ENCODE measurements at places on chromosomes 3 and 15.

- no peak for DNase-seq
These were observed 26.6 kb downstream of the USP50 start for GRCh38 chr15:50519740-50520425.

DNA sequence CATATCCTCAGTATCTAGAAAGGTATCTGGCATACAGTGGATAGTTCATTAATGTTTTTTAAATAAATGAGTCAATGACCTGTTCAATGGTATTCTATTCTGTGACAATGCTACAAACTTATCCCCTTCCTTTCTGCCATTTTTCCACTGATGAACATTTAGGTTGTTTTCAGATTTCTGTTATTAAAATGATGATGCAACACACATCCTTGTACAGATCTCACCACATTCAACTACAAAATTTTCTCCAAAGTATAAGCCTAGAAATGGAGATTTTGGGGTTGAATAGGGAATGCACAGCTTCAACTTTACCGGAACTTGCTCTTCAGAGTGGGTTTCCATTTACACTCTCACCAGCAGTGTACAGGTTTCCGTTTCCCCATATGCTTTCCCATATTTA, 210.2 kb downstream of the ISL2 start:
- DNase-seq, result no peak

- no peak for DNase-seq
These were observed 2.0 kb upstream of the TRAT1 start for GRCh38 chr3:108820586-108820985.

GRCh38 chr15:63369781-63370180, 11.9 kb downstream of the CA12 start:
- no peak for DNase-seq

DNA sequence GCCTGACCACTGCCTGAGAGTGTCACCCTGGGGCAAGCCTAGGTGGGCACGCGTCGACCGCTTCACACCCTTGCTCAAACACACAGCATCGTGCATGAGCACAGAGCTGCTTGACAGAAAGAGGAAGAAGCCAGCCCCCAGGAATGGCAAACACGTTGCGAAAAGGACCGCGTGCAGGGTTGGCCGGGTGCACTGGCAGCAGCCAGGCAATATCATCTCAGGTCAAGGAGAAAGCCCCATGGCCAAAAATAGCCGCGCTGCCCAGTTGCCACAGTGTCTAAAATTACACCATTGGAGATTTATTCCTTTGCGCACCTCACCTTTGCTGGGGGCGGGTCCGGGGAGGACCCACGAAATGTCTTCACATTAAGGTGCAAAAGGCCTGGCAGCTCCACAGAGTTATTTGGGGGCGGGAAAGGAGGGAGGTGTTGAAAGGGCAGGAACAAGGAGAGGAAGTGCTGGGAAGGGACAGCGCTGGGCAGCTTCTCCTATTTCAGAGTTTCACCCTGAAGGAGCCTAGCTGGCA, 44.7 kb upstream of the NR2F2 start:
- DNase-seq, result no peak

DNA sequence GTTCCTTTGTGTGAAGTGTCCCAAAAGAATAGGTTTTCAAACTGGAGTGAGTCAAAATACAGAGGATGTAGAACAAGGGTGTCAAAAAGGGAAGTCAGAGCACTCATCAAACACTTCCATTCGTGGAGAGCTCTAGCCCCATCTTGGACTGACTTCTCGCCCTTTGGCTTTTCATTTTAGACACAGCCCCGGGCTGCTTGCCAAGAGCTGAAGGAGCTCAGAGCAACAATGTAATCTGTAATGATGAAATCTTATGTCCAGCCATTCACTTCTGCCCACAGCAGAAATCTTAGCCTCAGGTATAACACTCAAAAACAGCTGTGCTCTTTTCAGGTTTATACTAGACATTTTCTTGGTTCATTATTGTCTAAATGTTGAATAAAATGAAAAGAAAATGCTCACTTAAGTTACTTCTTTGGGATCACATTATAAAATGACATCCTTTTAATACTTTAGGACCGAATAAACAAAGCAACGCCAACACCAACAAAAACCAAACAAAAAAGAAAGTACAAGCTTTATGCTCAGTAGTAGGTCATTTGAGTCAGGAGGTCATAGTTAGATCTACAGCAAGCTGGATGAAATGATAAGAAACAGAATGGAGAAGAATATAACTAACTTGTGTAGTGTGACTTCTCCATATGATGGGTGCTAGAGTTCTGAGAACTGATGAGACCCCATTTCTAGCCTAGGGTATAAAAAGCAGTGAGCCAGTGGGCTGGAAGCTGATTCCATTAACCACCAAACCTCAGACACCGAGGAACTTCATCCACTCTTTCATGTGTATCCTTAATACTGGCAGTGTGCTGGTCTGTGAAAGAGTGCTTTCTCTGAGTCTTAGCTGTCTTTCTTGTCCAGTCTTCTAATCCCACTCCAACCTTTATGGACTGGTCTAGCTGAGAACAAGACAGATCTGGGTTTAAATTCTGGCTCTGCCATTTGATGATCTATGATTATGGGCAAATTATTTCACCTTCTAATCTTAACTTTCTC, 131.8 kb upstream of the SLC7A14 start:
- DNase-seq, result no peak

- no peak for DNase-seq
These were observed 30.1 kb upstream of the SLC24A5 start for GRCh38 chr15:48090666-48091065.

GRCh38 chr15:51621155-51621765, 1.3 kb downstream of the DMXL2 start:
- DNase-seq, result no peak

GRCh38 chr3:23712656-23713559, 92.8 kb upstream of the UBE2E1 start:
- DNase-seq, result no peak

DNA sequence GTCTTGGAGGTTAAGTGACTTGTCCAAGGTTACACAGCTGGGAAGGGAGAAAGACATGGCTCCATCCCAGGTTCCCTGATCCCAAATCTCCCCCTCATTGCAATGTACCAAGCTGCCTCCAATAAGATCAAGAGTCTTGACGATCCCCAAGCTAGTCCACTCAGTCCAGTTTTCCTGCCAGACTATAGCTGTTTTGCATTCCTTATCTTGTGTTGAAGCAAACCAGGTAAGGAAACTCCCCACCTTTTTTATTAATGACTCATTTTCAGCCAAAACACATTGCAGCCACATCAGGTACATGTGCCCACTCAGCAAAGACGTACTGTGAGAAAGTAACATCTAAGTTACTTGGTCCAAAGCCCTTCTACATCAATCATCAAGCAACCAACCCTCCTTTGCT, 41.9 kb downstream of the LIPC start:
- DNase-seq, result no peak

Measured in NCI-H1930 (cell line).